ENCODE measurements at places on chromosomes 16 and 17.

GRCh38 chr17:28093999-28094716, 51.7 kb downstream of the NLK start:
- no peak for DNase-seq

DNA sequence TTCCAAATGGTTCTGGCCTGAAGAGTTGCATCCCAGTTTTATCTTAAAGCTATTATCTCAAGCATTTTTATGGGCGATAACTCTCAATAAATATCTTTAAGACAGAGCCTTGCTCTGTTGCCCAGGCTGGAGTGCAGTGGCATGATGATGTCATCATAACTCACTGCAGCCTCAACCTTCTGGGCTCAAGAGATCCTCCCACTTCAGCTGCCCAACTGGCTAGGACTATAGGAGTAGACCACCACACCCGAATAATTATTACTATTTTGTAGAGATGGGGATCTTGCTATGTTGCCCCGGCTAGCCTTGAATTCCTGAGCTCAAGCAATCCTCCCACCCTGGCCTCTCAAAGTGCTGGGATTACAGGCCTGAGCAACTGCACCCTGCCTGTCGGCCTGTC, 26.1 kb upstream of the CYTH1 start:
- DNase-seq: no peak

DNA sequence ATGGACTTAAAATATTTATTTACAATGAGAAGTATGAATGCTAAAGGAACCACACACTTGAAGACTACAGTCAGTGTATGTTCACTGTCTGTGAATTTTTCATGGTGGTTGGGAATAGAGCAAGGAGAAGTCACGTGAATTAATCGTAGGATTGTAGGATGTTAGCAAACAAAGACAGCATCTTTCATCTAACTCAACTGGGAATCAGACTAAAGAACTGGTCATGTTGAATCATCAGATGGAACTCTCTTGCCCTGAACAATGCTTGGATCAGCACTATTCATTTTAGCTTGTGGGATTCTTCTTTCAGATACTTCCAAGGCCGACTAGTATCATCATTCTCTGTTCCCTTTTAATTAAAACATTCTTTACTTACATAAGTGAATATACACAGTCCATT, 18.1 kb downstream of the KCNJ2 start:
- no peak for DNase-seq

DNA sequence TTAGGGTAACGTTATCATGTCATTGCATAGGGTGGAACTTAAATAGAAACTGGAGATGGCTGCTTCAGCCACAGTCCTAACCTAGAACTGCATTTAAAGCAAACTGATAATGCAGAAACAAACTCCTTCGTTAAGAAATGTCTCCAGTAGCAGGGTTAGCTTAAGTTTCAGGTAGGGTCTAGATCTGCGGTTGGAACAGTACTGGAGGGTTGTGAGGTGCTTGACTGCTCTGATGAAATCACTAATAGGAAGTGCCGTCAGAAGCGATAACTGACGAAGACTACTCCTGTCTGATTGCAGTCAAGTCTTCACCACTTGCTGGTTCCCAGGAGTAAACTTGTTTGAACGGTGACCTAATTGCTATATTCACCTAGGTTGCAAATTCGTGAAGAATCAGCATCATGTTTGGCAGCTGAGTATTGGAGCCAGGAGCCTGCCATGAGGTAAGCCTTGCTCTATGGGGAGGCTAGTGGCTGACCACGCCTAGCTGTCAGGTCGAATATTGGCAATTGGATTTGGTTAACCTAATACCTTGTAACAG, 24.5 kb downstream of the TRPV2 start:
- DNase-seq: no peak

GRCh38 chr17:69246726-69247375, 18.2 kb upstream of the ABCA10 start:
- DNase-seq: no peak

Data from BJ (cell line).